Activated CD8-positive, alpha-beta memory T cell treated with anti-CD3 and anti-CD28 coated beads, Interleukin-2, amount 50 U/mL, for 4 hours (primary cell): ENCODE measurements at places on chromosomes 6 and 20.

GRCh38 chr6:132101535-132101934 lies 150.4 kb upstream of the CCN2 start:
- DNase-seq = no peak

GRCh38 chr20:25221592-25222460 lies 26.1 kb upstream of the PYGB start:
- no peak for DNase-seq

- no peak for DNase-seq
Observed at GRCh38 chr6:42429836-42430235, 21.9 kb downstream of the TRERF1 start.

DNA sequence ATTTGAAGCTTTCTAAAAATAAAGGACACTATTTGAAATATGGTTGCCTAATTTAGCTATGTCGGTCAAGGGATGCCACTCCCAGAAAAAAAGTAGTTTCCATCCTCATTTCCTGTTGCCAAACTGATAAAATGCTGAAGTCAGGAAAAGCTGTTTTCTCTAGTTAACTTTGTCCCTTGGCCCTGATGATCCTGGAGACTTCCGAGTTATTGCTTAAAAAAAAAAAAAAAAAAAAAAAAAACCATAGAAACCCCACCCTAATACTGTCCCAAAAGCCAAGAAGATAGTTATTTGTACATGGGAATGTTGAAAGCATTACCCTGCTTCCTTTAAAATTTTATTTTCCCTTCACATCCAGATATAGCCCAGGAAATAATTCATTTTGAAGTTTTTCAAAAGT lies 236.7 kb downstream of the SOD2 start:
- no peak for DNase-seq
